Fibroblast of skin of right biceps (primary cell): ENCODE measurements at places on chromosomes 1 and 21.

- peak; percentile 68 for DNase-seq
Observed at GRCh38 chr21:37032877-37033471, 26.5 kb downstream of the RIPPLY3 start.

GRCh38 chr1:160363010-160363409, 3.9 kb upstream of the NHLH1 start:
- DNase-seq, result no peak

- no peak for DNase-seq
Observed at GRCh38 chr1:7405844-7406500, 365.1 kb upstream of the VAMP3 start.

DNA sequence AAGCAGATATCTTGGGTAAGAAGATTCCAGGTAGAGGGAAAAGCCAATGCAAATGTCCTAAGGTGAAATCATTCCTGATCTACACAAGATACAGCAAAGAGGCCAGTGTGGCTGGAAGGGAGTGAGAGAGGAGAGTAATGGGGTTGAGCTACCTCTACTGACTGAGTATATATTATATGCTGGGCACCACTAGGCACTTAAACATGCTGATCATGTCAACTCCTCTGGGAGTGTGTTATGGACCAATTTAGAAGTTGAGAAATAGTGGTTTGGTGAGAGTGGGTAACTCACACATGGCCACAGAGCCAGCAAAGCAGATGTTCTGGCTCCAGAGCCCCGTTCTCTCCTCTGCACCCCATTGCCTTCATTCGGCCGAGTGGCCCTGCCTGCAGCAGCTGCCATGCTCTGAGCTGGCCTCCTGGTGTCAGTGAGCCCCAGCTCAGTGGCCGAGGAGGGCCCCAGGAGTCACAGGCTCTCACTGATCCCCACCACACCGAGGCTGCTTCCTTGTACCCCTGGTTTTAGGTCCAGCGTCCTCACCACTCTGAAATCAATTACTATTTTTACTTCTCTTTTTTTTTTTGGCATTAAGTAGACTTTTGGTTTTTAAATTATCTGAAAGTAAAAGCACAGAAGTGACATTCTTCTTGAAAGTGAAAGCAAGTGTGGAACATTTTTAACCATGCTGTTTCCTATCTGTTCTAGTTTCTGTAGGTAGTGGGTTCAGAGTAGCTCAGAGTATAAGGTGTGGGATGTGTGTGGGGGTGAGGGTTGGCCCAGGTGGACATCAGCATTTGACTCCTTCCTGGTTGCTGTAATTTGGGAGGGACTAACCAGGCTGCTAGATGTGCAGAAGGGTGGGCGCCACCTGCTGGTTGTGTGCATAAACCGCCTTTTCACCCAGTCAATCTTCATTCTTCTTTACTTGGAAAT, 45.8 kb upstream of the CRNN start:
- DNase-seq, result peak; percentile 42

- DNase-seq, result no peak
Observed at GRCh38 chr21:39881661-39882060, 14.4 kb downstream of the PCP4 start.

DNA sequence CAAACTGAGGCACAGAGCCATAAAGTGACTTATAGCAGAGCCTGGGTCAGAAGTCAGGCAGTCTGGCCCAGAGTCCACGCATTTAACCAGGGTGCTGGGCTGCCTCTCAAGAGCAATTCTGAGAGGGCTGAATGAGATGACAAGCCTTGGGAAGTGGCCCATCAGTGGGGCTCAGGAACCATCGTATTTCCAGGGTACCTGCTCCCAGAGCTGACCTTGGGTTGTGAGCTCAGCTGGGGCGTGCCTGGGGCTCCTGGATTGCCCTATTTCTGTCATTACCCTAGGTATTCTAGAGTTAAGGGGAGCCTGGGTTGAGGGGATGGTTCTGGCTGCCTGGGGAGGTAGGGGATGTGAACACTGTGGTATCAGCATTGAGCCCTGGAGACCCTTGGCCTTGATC, 49.4 kb downstream of the LGR6 start:
- DNase-seq, result no peak

GRCh38 chr1:6041432-6042062, 4.1 kb upstream of the KCNAB2 start:
- no peak for DNase-seq

GRCh38 chr1:67339623-67340343, 32.1 kb downstream of the IL12RB2 start:
- peak; percentile 81 for DNase-seq

GRCh38 chr1:22562584-22563583, at the start of gene EPHA8:
EPHA8 (plus strand) TSS chr1:22563489; CDS start chr1:22563636, 147 bp downstream.
- no peak for DNase-seq

- no peak for DNase-seq
Observed at GRCh38 chr1:86410879-86411278, 13.1 kb upstream of the CLCA2 start.

- no peak for DNase-seq
Observed at GRCh38 chr1:206835186-206835585, 30.2 kb upstream of the IL20 start.

GRCh38 chr1:169346036-169346589, 21.5 kb downstream of the NME7 start:
- no peak for DNase-seq

DNA sequence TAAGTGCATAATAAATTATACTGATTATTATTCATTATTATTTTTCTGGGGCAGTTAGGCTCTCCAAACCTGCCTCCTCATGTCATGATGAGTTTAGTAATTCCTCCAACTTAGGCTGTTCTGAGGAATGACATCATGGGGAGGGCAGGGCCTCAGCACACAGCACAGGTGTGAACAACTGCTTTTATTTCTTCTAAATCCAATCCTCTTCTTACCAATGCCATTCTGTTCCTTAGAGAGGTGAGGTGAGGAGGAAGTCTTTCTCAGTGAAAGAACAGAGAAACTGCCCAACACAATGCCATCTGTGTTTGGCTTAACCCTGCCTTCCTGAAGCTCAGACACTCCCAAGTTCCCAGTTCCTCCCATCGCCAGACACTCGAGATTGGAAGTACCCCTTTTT, 45.4 kb upstream of the WASF2 start:
- no peak for DNase-seq

DNA sequence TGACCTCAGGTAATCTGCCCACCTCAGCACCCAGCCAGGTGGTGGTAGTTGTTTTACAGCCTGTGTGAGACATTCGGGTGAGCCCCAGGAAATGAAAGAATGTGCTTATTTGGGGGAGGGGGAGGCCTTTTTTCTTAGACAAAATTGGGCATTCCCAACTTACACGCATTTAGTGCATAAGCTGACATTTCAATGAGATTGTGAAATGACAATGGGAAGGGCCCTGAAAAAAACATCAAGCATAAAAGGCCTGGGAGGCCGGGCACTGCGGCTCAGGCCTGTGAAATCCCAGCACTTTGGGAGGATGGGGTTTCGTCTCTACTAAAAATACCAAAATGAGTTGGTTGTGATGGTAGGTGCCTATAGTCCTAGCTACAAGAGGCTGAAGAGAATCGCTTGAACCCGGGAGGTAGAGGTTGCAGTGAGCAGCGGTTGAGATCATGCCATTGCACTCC, 5.0 kb downstream of the GAS5 start:
- DNase-seq, result peak; percentile 23

- DNase-seq, result no peak
Observed at GRCh38 chr1:167996266-167996665, 59.4 kb upstream of the MPC2 start.

DNA sequence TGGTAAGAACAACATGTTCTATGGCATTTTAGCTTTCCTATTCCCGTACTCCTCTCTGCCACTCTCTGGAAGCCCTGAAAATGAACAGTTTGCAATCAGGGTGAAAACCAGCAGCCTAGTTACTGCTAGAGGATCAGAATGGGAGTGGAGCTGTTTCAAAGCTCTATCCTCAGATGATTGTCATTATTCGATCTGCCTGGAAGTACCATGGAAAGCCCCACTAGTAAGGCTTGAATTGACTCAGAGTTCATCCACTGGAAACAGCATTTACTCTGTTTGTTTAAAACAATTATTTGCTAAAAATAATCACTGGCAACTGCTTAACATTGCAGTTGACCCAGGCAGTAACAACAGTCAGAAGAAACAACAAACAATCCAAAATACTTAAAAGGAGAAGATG, 91.2 kb downstream of the USH2A start:
- DNase-seq, result no peak

- no peak for DNase-seq
Observed at GRCh38 chr1:36906555-36906954, 127.8 kb downstream of the GRIK3 start.

DNA sequence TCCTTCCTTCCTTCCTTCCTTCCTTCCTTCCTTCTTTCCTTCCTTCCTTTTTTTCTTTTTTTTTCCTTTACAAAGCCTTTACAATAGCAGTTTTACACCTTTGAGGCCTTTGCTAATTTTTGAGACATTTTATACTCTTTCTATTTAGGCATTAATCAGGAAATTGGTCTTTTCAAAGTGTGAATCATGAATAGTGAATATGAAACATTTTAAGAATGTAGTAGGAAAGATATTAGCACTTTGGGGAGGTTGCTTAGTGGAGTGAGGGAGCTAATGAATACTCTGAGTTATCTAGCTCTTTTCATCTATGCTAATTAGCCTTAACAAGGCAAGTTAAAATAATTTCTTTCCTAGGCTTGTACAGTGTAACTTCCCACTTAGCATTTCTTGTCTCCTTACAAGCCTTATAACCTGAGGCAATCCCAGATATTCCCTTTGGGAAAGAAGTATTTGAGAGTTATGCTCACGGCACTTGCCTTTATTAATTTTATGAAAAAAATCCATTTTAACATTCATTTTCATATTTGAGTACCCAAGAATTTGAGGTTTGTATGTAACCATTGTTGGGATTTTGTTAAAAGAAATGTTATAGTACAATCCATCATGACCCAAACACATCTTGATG, 122.6 kb downstream of the NTNG1 start:
- DNase-seq, result peak; percentile 15

DNA sequence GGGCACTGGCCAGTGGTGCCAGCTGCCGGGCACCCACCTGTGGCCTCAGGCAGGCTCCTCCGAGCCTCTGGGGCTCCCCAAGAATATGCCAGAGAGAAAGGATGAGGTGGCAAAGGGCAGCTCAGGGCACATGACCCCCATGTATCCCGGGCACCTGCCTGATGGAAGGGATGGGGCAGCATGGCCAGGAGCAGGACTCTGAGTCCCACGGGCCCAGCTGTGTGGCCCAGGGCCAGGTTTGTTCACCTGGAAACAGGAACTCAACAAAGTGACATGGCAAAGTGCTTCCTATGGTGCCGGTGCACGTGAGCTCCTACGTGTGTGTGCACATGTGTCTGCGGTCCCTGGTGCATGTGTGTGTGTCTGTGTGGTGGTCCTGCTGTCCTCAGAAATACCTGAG, 9.5 kb upstream of the GPR153 start:
- DNase-seq, result no peak

- DNase-seq, result peak; percentile 97
Observed at GRCh38 chr1:162538815-162539431, 22.6 kb upstream of the UAP1 start.

GRCh38 chr1:32073299-32074229, 825 bp downstream of the TMEM39B start:
- DNase-seq, result no peak

DNA sequence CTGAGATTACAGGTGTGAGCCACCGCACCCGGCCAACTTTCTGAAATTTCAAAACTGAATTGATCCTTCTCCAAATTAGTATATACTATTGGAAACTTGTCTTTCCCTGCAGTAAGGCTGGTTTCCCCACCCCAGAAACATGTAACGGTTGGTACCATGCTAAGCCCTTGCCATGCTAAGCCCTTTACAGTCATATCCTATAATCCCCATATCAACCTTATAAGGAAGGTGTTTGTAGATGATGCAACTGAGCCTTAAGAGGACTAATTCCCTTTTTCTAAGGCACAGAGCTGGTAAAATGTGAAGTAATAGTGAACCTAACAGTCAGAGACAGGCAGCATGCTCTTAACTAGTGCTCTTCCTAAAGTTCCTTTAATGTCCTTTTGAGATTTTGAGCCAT, 413.7 kb downstream of the DISC1 start:
- DNase-seq, result no peak

DNA sequence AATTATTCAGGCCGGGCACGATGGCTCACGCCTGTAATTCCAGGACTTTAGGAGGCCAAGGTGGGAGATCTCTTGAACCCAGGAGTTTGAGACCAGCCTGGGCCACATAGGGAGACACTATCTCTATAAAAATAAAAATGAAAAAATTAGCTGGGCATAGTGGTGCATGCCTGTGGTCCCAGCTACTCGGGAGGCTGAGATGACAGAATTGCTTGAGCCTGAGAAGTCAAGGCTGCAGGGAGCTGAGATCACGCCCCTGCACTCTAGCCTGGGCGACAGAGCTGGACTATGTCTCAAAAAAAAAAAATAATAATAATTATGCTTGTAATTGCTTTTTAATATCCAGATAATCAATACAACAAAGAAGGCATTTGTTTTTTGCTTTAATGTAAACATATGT, 91.3 kb downstream of the RIPK4 start:
- DNase-seq, result peak; percentile 6

DNA sequence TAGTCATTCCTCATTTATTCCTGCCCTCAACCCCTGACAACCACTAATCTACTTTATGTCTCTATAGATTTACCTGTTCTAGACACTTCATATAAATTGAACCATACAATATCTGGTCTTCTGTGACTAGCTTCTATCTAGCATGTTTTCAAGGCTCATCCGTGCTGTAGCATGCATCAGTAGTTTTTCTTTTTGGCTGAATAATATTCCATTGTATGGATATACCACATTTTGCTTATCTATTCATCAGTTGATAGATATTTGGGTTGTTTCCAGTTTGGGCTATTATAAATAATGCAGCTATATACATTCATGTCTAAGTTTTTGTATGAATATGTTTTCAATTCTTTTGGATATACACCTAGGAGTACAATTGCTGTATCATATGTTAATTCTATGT, 101.5 kb downstream of the HFM1 start:
- DNase-seq, result no peak

DNA sequence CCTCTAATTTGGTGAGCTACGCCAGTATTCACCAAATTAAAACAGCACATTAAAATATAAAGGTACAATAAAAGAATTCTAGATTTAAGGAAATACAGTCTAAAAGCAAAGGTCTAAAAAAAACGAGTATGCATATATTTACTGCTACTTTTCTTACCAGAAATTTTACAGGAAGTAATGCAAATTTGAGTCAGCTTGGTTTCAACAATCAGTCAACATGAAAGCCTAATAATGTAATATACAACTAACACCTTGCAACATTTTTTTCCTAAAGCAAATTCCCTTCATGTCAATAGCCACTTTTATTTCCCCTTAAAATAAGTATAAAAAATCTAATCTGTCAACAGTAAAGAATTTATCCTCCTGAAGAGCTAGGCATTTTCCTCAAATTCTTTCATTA, 11.9 kb downstream of the PTP4A2 start:
- DNase-seq, result no peak

DNA sequence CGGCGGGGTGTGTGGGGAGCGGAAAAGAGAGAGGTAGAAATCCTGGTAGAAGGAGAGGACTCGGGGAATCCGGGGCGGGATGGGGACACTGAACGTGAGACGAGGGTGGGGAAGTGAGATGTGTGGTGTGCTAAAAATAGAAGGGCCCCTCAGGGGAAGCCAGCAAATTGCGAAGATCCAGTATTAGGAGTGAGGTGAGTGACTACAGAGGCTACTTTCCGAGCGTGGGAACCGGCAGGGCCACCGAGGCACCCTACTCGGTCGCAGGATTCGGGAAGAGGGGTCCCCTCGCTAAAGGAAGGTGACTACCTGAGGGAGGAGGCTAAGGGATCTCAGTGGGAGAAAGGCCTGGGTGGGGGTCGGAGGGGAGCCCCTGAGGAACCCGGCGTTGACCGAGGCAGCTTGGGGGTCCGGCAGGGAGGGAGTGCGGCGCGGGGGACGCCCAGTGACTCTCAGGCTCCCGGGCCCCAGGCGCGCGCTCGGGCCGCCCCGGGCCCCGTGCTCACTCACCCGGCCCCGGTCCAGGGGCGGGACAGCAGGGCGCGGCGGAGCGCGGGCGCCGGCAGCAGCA, 318 bp downstream of the ALDH4A1 start:
- DNase-seq, result no peak
